ENCODE measurements at places on chromosomes 3 and 15. TPM values are rescaled to one million over a fixed set of nuclear protein-coding genes. Genes with fewer than 3 reads are reported as not detected.

The GOLGA8T gene
- 0.66 TPM for total RNA-seq

The SPINK8 gene
- not detected for total RNA-seq

The CP gene
- 6.5 TPM for total RNA-seq

The DPH3 gene
- 19.6 TPM for total RNA-seq

The CLDN1 gene
- 28.6 TPM for total RNA-seq

The ARL6 gene
- 7.5 TPM for total RNA-seq

The TLR9 gene
- total RNA-seq = not detected

The C3orf49 gene
- total RNA-seq = not detected

The PDZRN3 gene
- total RNA-seq = not detected

The BFSP2 gene
- total RNA-seq = not detected

The PARL gene
- 63.9 TPM for total RNA-seq

The ELL3 gene
- 1.6 TPM for total RNA-seq

The TM4SF4 gene
- total RNA-seq = 36.5 TPM

The FNDC3B gene
- total RNA-seq = 41.4 TPM

The RBPMS2 gene
- total RNA-seq = 8.4 TPM

The GP9 gene
- not detected for total RNA-seq
